NCI-H2171 (cell line): ENCODE measurements at places on chromosomes 11 and 22.

GRCh38 chr11:72112978-72113808 lies 698 bp upstream of the ANAPC15 start:
- no peak for DNase-seq

DNA sequence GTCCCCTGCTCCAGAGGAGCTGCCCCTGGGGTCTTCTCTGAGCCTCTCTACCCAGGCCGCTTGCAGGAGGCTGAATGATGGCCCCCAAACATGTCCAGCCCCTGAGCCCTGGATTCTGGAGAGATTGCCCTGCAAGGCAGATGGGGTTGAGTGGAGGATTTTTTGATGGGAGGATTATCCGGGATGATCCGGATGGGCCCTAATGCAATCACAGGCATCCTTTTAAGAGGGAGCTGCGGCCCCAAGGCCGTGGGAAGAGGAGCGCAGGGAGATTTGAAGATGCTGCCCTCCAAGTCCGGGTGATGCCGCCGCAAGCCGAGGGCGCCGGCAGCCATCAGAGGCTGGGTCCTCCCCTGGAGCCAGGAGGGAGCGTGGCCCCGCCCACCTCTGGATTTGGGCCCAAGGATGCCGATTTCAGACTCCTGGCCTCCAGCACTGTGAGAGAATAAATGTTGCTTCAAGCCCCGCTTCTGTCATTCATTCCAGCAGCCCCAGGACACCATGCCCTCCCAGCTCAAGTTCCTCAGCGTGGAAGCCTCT lies 66.0 kb downstream of the WNT7B start:
- DNase-seq = no peak

DNA sequence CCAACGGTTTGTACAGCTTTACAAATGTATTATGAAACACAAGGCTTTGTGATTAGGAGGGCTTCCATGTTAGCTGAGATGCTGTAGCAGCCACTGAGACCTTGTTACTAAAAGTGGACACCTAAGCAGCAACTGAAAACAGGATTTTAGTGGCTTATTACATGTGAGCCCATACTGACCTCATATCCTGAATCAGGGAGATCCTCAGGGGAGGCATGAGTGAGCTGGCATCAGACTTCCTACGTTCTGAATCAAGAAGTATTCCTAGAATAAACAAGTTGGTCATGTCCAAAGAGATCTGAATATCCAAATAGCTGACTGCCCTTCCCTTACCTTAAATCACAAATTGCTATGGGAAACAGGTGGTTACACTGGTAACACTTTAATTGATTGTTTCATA lies 59.1 kb upstream of the SCUBE2 start:
- DNase-seq = no peak

GRCh38 chr22:47626428-47627390 lies 864.3 kb downstream of the TBC1D22A start:
- DNase-seq = no peak

- DNase-seq = no peak
These were observed 66.8 kb downstream of the RTL6 start for GRCh38 chr22:44431256-44431655.
